ENCODE measurements at places on chromosomes 12 and 14. TPM values are rescaled to one million over a fixed set of nuclear protein-coding genes. Genes with fewer than 3 reads are reported as not detected.

OAS1 gene
- total RNA-seq, result 8.9 TPM

PPP2R3C gene
- total RNA-seq, result 52.7 TPM

CFAP54 gene
- 2.1 TPM for total RNA-seq

AVPR1A gene
- total RNA-seq, result 14.1 TPM

RNASE2 gene
- not detected for total RNA-seq

ANKRD33 gene
- total RNA-seq, result not detected

HOXC4 gene
- total RNA-seq, result 1.0 TPM

RTL1 gene
- 9.4 TPM for total RNA-seq

RD3L gene
- total RNA-seq, result not detected

TMPRSS12 gene
- total RNA-seq, result not detected

PRR4 gene
- 2.6 TPM for total RNA-seq

MYH6 gene
- total RNA-seq, result 2.1 TPM

TULP3 gene
- 23.5 TPM for total RNA-seq

NPAS3 gene
- total RNA-seq, result 9.9 TPM

IL23A gene
- total RNA-seq, result not detected

C12orf60 gene
- 2.1 TPM for total RNA-seq

ITGB7 gene
- 1.6 TPM for total RNA-seq

TBC1D30 gene
- 0.52 TPM for total RNA-seq

CD63 gene
- total RNA-seq, result 1,640 TPM

UTP20 gene
- total RNA-seq, result 16.2 TPM

CEP170B gene
- total RNA-seq, result 1.6 TPM

FBXW8 gene
- total RNA-seq, result 8.9 TPM

RFLNA gene
- 2.6 TPM for total RNA-seq

DBX2 gene
- total RNA-seq, result under 0.01 TPM

LTB4R gene
- 2.1 TPM for total RNA-seq

EPYC gene
- total RNA-seq, result 0.52 TPM

CD4 gene
- total RNA-seq, result 6.8 TPM

OR6C2 gene
- total RNA-seq, result not detected

DIO2 gene
- total RNA-seq, result 1.6 TPM

KRT74 gene
- not detected for total RNA-seq

PGF gene
- 8.9 TPM for total RNA-seq

SERPINA10 gene
- not detected for total RNA-seq

FOXN4 gene
- not detected for total RNA-seq

TEX22 gene
- under 0.01 TPM for total RNA-seq

ANO4 gene
- total RNA-seq, result 0.52 TPM

MIP gene
- not detected for total RNA-seq

UBR7 gene
- 26.1 TPM for total RNA-seq

REM2 gene
- total RNA-seq, result under 0.01 TPM

PTHLH gene
- total RNA-seq, result 0.52 TPM

ZNF891 gene
- 2.1 TPM for total RNA-seq

APOF gene
- not detected for total RNA-seq

GPR137C gene
- total RNA-seq, result 1.6 TPM

TAS2R31 gene
- 8.9 TPM for total RNA-seq

KLRB1 gene
- total RNA-seq, result 0.52 TPM

MANSC4 gene
- total RNA-seq, result not detected

GNB3 gene
- 3.7 TPM for total RNA-seq

Measured in skeletal muscle tissue (tissue), 5 donors.